Lower lobe of right lung (tissue), 2 donors: ENCODE measurements at places on chromosomes 11 and 22. TPM values are rescaled to one million over a fixed set of nuclear protein-coding genes. Genes with fewer than 3 reads are reported as not detected.

Gene MN1
- total RNA-seq, result 6.5 TPM

Gene PKDREJ
- total RNA-seq, result not detected

Gene OR6T1
- total RNA-seq, result not detected

DNA sequence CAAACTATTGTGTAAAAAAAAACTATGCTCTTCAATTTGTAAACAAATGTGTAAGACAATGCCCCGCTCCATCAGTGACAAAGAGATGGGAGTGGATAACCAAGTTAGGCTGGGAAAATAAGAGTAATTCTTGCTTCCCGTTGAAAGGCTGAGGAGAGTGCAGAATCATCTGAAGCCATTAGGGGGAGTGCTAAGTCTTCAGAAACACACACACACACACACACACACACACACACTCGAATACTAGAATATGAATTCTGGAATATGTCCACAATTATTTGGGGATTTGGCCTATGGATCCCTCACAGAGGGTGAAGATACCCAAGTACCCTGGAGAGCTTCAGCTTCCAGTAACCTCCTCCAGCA, 27.8 kb upstream of the ROBO3 start:
- H3K4me3 ChIP-seq, result no peak overlapping the region
- DNase-seq, result no peak
- H3K27ac ChIP-seq, result no peak overlapping the region
- H3K27me3 ChIP-seq, result peaks cover 48% of the 10 kb centered on the region
- no peaks in the 10 kb centered on the region for H3K36me3 ChIP-seq
- H3K4me1 ChIP-seq, result peaks cover 23% of the 10 kb centered on the region

DNA sequence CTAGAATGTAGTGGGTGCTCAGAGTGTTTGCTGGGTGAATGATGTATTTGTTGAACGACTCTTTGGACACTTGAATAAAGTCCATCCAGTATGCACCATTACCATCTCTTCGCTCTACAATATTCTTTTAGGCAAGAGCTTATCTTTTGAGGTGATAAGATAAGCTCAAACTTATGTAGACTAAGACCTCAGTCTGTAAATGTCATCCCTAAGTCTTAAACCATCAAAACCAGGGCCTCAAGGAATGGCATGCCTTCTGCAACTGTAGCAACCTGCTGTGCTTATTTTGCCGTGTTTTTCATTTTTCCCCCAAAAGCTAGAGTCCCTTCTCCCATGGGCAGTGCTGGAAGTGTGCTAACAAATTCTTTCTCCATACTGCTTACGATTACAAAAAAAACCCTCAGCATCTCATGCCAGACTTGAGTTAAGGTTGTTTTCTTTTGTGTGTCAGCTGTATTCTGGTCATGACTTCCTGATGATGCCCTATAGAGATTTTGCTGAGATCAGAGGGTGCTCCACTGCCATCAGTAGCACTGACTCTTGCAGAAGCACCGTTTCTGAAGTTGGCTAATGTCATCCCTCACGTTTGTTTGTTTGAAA, 27.8 kb downstream of the LIMK2 start:
- DNase-seq, result no peak
- H3K27ac ChIP-seq, result no peak overlapping the region
- peaks cover 28% of the 10 kb centered on the region for H3K4me1 ChIP-seq
- H3K4me3 ChIP-seq, result no peak overlapping the region
- H3K27me3 ChIP-seq, result no peaks in the 10 kb centered on the region
- peaks cover 4% of the 10 kb centered on the region for H3K36me3 ChIP-seq

DNA sequence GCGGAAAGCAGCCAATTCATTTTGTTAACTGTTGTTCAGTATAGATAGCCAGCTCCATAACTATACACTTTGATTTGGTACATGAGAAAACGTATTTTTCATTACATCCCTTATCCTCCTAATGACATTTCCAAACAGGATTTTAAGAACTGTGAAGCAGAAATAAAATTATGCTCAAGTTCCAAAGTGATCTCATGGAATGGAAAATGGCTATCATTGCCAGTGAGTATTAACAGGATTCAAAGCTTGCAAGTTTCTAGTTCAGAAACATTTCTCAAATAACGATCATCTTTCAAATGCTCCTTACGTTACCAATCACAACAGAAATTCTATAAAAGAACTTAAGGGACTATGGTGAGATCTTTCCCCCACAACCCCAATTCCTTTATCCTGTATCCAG, 53.7 kb downstream of the CADM1 start:
- no peak overlapping the region for H3K4me3 ChIP-seq
- no peak overlapping the region for H3K27ac ChIP-seq
- no peaks in the 10 kb centered on the region for H3K36me3 ChIP-seq

Gene CRYBB3
- 0.74 TPM for total RNA-seq

- no peaks in the 10 kb centered on the region for H3K4me1 ChIP-seq
- peaks cover 6% of the 10 kb centered on the region for H3K27me3 ChIP-seq
- H3K27ac ChIP-seq, result no peak overlapping the region
- H3K4me3 ChIP-seq, result no peak overlapping the region
- no peaks in the 10 kb centered on the region for H3K36me3 ChIP-seq
- no peak for DNase-seq
These were observed 38.8 kb upstream of the TOLLIP start for GRCh38 chr11:1348146-1348795.

DNA sequence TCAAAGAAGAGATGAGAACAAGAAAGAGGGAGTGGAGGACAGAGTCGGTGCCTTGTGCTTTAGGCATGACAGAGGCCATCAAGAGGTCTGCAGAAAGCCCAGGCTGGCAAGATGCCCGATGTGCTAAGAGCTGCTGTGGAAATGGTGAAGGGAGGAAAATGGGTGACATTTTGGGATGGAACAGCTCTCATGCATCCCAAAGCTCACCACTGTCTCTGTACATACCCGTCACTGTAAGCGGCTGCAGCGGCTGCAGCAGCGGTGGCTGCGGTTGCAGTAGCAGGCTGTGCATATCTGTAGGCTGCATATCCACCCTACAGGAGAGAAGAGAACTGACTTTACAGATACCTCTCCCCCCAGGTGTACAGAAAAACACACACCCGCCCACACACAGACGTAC, 28.6 kb downstream of the APOL5 start:
- no peaks in the 10 kb centered on the region for H3K4me1 ChIP-seq
- no peaks in the 10 kb centered on the region for H3K27me3 ChIP-seq
- peaks cover 31% of the 10 kb centered on the region for H3K36me3 ChIP-seq
- DNase-seq, result no peak
- H3K4me3 ChIP-seq, result no peak overlapping the region

GRCh38 chr11:67662142-67662834, 11.8 kb upstream of the ACY3 start:
- no peak overlapping the region for H3K27ac ChIP-seq
- DNase-seq, result no peak
- H3K36me3 ChIP-seq, result no peaks in the 10 kb centered on the region
- H3K27me3 ChIP-seq, result no peaks in the 10 kb centered on the region
- H3K4me3 ChIP-seq, result no peak overlapping the region
- H3K4me1 ChIP-seq, result no peaks in the 10 kb centered on the region
